ENCODE measurements at places on chromosomes 13 and 19.

DNA sequence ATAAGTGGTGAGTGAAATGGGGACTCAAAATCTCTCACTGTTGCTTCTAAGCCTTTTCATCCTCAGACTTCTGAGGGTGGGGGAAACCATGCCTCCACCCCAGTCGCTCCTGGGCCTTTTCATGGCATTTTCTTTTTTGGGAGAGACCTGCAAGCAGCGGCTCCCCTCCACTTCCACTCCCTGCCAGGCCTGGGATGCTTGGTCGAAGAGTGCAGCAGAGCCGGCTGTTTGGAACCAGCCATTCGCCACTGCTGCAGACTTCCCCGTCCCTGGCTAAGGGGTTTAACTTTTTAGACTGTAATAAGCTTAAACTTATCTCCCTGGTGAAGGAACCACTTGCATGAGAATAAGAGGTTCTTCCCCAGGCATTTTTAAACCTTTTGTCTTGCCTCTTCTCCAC lies 617.2 kb downstream of the PCDH9 start:
- DNase-seq = no peak

DNA sequence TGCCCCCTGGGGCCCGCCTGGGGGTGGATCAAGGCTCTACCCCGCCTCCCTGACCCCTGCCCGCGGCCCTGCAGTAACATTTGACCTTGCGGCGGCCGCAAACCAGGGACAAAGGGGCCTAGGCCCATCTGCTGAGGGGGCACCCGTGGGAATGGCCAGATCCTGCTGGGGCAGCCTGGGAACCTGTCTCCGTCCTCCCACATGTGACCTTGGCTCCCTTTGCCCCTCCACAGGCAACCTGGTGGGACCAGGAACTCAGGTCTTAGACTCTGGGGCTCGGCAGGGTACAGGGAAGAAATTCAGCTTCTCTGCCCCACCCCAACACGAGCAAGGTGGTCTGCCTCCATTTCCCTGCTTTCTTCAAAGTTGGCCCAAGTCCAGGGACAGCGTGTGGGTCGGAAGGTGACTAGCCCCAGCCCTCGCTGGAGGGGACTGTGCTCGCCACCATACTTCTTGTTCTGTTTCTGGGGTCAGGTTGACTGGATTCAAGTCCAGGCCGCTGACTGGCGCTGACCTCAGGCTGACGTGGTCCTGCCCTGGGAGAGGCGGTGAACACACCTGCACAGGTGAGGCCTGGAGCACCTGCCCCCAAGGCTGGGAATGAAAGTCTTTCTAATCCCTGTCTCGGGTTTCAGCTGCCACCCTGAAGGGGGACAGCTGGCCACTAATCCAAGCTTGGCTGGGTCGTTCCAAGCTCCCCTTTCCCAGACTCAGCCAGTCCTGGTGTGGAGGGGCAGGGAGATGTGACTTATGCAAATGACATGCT lies 2.5 kb upstream of the NR2F6 start:
- no peak for DNase-seq

GRCh38 chr13:42333613-42334328 lies 61.8 kb downstream of the AKAP11 start:
- DNase-seq = peak; percentile 5

DNA sequence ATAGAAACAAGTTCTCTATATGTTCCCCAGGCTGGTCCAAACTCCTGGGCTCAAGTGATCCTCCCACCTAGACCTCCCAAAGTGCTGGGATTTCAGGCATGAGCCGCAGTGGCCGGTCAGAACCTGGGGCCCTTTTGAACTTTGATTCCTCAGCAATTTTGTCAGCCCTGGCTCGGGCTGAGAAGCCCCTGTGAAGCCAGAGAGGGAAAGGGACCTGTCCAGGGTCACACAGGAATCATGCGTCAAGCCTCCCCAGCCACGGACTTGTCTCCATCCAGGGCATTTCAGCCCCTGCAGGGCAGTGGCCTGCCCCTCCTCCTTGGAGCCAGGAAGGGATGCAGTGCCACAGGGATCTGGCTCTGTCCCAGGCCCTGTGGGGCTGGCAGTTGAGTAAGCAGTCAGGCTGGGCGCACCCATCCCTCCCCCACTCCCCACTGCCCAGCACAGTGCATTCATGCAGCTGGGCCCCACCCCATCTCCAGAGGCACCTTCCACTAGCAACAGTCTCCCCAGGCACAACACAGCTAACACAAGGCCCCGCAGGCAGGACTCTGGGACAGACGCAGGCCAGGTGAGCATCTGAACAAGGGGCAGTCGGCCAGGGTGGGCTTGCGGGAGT lies at the start of gene CAPS:
Gene CAPS (plus strand): TSS at position 516 of the 619 bp plus-strand sequence. CDS start 153 bp downstream, outside the sequence.
- DNase-seq = no peak

GRCh38 chr13:36973009-36973408 lies 26.1 kb downstream of the ALG5 start:
- DNase-seq = no peak

DNA sequence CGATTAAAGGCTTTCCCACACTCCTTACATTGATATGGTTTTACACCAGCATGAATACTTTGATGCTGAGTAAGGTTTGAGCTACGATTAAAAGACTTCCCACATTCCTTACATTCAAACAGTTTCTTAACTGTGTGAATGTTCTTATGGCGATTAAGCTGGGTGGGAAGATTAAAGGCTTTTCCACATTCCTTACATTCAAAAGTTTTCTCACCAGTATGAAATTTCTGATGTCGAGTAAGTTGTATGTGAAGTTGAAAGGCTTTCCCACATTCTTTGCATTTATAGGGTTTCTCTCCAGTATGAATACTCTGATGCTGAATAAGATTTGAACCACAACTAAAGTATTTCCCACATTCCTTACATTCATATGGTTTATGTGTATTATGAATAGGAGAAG lies 20.0 kb downstream of the ZNF780B start:
- DNase-seq = no peak

DNA sequence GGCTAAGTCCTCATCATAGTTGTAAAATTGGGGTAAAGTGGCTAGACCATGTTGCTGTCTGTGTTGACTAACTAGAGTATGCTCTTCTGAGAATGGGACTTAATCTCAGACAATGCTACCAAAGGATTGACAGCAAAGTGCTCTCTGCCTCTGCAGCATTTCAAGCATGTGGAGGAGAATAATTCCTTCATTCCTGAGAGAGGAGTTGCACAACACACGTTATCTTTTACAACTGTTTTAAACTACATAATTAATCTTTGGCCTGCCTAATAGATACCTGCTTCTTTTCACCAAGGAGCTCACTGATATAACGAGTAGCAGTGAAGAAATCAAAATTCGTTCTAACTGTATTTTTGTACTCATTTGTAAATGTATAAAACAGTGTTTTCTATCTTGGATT lies 2172.2 kb downstream of the PCDH9 start:
- no peak for DNase-seq

DNA sequence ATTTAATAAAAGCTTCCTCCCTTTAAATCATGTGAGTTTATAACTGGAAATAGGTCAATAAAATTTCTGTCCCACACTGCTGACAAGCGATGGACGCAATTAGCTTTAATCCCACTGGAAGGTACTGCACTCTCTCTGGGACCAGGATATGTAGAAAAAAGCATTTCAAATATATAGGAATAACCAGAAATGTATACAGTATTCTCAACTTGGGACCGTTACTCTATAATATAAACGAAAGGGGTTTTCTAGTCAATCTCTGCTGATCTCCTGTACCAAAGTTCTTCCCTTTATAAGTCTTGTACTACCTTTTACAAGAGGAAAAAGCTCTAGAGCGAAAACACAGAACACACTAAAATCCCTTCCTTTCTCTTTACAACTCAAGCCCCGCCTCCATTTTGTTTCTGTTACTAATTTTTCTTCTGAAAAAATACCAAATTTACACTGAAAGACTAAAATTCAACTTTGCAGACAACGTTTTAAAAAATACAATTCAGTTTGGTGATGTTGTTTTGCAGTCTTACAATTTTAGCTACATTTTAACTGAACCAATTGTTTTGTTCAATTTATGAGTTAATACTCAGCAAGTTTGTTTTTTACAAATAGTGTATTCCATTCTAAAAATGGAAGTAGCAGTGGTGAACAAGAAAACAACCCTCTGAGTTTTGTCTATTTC lies 1.7 kb upstream of the USPL1 start:
- no peak for DNase-seq
